ENCODE measurements at places on chromosomes 5 and 9. TPM values are rescaled to one million over a fixed set of nuclear protein-coding genes. Genes with fewer than 3 reads are reported as not detected.

GRCh38 chr5:74581988-74582365 is 58.6 kb downstream of the ENC1 start:
- no peak for DNase-seq
- H3K27me3 ChIP-seq = no peaks in the 10 kb centered on the region
- H3K27ac ChIP-seq = no peak overlapping the region

The GDF9 gene
- total RNA-seq = 0.93 TPM

GRCh38 chr5:128532127-128532526 is 5.9 kb downstream of the FBN2 start:
- peaks cover 8% of the 10 kb centered on the region for H3K27me3 ChIP-seq
- no peak overlapping the region for H3K4me3 ChIP-seq
- peaks cover 30% of the 10 kb centered on the region for H3K36me3 ChIP-seq
- H3K4me1 ChIP-seq = peaks cover 40% of the 10 kb centered on the region

GRCh38 chr5:60916646-60917045 is 28.2 kb downstream of the ERCC8 start:
- no peak overlapping the region for H3K4me3 ChIP-seq
- no peak overlapping the region for H3K27ac ChIP-seq
- H3K27me3 ChIP-seq = no peaks in the 10 kb centered on the region
- no peak for DNase-seq

The ACTBL2 gene
- 0.07 TPM for total RNA-seq

DNA sequence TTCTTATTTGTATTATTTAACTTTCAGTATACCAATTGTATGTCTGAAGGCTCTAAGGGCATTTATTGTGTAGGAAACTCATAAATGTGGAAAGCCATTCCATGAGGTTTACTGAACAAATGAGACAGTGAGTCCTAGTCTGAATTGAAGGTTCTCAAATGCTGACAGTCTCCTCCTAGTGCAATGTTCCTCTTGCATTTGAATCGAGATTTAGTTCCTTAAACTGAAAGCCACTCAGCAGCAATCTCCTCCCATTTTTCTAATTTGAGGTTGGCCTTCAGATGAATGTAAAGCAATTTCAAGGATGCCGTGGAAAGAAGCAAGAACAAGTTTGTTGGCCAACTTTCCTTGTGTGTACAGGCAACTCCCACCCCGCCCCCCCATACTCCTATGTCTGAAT is 493.2 kb upstream of the KLF4 start:
- no peak for DNase-seq
- H3K27me3 ChIP-seq = no peaks in the 10 kb centered on the region
- no peak overlapping the region for H3K4me3 ChIP-seq
- no peaks in the 10 kb centered on the region for H3K4me1 ChIP-seq
- no peak overlapping the region for H3K27ac ChIP-seq

The SERF1A gene
- 23.3 TPM for total RNA-seq

GRCh38 chr9:113583511-113584427 is 120.2 kb downstream of the RGS3 start:
- peaks cover 16% of the 10 kb centered on the region for H3K4me1 ChIP-seq
- peaks cover 10% of the 10 kb centered on the region for H3K36me3 ChIP-seq
- H3K27me3 ChIP-seq = no peaks in the 10 kb centered on the region
- H3K27ac ChIP-seq = no peak overlapping the region

- no peak for DNase-seq
- peaks cover 6% of the 10 kb centered on the region for H3K4me1 ChIP-seq
- H3K27ac ChIP-seq = no peak overlapping the region
Observed at GRCh38 chr9:133258061-133259015, 16.7 kb downstream of the ABO start.

DNA sequence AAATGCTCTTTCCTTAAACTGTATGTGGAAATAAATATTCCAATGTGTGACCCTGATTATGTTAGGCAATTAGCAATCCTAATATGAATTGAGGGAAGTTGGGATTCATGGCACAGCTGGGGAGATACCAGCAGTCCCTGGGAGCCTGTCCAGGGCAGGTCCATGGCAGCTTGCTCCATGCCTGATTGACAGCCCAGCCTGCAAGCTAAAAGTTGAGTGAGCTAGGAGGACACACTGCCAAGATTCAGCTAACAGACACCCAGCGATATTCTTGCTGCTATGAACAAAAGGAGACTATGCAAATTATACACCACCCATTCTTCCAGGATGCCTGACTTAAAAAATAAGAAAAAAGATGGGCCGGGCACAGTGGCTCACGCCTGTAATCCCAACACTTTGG is 6.2 kb downstream of the TGFBI start:
- no peak overlapping the region for H3K4me3 ChIP-seq
- H3K27me3 ChIP-seq = peaks cover 6% of the 10 kb centered on the region
- peaks cover 48% of the 10 kb centered on the region for H3K4me1 ChIP-seq
- H3K36me3 ChIP-seq = peaks cover 21% of the 10 kb centered on the region
- DNase-seq = no peak
- no peak overlapping the region for H3K27ac ChIP-seq

- DNase-seq = no peak
- peaks cover 83% of the 10 kb centered on the region for H3K27me3 ChIP-seq
- H3K36me3 ChIP-seq = no peaks in the 10 kb centered on the region
- H3K4me1 ChIP-seq = no peaks in the 10 kb centered on the region
Observed at GRCh38 chr5:133688391-133688790, 76.0 kb upstream of the FSTL4 start.

The SGCD gene
- total RNA-seq = 5.3 TPM

DNA sequence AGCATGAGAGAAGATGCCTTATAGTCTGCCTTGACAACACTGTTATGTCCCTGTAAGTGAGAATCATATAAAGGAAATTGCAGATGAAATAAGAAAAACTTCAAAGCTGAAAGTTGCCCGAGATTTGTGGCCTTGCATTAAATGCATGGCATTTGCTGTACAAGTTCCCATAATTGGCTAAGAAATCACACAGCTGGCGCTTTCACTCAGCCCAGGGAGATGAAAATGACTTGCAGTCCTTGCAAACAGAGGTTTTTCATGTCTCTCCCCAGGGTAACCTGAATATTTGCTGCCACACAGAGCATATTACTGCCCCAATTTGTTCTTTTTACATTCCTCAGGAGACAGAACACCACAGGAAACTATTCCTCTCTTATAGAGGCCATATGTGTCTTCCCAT is 174.8 kb downstream of the FAM114A2 start:
- DNase-seq = no peak
- H3K27me3 ChIP-seq = no peaks in the 10 kb centered on the region
- H3K4me1 ChIP-seq = peaks cover 10% of the 10 kb centered on the region
- H3K36me3 ChIP-seq = no peaks in the 10 kb centered on the region
- H3K27ac ChIP-seq = no peak overlapping the region

- H3K4me3 ChIP-seq = peak overlapping the region; percentile 56
- H3K27me3 ChIP-seq = no peaks in the 10 kb centered on the region
- H3K27ac ChIP-seq = peak overlapping the region; percentile 97
- peaks cover 2% of the 10 kb centered on the region for H3K36me3 ChIP-seq
Observed at GRCh38 chr9:693201-694091, 148.1 kb upstream of the DMRT1 start.

DNA sequence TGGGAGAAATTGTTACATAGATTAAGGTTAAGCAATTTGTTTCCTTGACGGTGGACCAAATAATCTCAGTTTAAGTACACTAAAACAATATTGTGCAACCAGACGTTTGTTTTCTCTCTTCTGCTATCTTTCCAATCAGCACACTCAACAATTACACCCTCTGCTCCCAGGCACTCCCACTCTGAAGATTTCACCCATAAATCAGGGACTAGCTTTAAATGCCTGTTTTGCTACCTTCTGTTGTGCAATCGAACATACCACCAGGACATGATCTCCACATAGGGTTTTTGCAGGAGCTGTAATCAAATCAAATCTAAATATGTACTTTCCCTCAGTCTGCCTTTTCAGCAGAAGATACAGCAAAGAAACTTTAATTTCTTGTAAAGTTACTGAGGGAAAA is 405.8 kb upstream of the TLE4 start:
- no peak for DNase-seq
- H3K27ac ChIP-seq = peak overlapping the region; percentile 68
- H3K36me3 ChIP-seq = peaks cover 3% of the 10 kb centered on the region
- H3K4me1 ChIP-seq = peaks cover 28% of the 10 kb centered on the region
- no peak overlapping the region for H3K4me3 ChIP-seq
- H3K27me3 ChIP-seq = peaks cover 19% of the 10 kb centered on the region

DNA sequence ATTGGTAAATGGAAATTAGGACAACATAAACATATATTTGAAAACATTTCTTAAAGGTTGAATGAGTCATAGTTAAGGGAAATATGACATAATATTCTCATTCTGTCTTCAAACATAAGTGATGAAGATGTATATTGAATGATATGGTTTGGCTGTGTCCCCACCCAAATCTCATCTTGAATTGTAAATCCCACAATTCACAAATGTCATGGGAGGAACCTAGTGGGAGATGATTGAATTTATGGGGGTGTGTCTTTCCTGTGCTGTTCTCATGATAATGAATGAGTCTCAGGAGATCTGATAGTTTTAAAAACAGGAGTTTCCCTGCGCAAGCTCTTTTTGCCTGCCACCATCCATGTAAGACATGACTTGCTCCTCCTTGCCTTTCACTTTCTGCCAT is 104.4 kb upstream of the MPDZ start:
- no peak overlapping the region for H3K4me3 ChIP-seq
- no peak for DNase-seq
- H3K4me1 ChIP-seq = peaks cover 13% of the 10 kb centered on the region
- no peak overlapping the region for H3K27ac ChIP-seq

GRCh38 chr5:172123269-172123692 is 64.7 kb downstream of the STK10 start:
- DNase-seq = peak; percentile 52
- H3K36me3 ChIP-seq = peaks cover 5% of the 10 kb centered on the region
- no peaks in the 10 kb centered on the region for H3K27me3 ChIP-seq
- H3K4me1 ChIP-seq = no peaks in the 10 kb centered on the region
- H3K27ac ChIP-seq = no peak overlapping the region
- H3K4me3 ChIP-seq = no peak overlapping the region

The EDIL3 gene
- 51.3 TPM for total RNA-seq

DNA sequence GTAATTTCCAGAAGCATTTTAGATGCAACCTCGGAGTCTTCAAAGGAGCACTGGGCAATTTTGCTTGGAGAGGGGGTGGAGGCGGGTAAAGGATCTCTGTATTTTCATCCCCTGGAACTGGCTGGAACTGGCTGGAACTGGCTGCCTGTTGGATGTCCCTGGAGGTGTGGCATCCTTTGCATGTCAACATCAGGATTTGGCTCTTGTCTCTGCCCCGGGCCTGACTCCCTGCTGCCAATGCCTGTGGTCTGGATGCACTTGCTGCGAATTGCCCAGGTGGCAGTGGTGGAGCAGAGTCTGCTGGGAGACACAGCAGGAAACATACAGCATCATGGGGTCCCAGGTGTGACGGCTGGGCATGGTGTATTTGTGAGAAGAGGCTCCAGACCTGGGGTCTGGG is 391.3 kb downstream of the GADD45G start:
- DNase-seq = no peak
- no peaks in the 10 kb centered on the region for H3K27me3 ChIP-seq
- H3K36me3 ChIP-seq = no peaks in the 10 kb centered on the region
- no peak overlapping the region for H3K4me3 ChIP-seq

DNA sequence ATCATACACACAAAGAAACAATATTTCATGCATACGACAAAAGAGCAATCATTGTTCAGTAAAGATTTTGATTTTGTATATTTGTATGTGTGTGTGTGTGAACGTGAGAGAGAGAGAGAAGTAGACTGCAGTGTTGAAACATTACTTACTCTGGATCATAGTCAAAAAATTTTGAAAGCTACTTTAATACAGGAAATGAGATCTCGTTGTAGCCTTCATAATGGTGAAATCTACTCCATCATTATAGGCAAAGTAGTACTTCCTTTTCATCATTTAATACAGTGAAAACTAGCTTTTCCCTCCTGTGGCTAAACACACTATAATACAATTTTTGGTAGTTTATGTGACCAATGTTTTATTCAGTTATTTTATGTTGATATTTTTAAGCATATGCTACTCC is 1427.7 kb upstream of the C9orf72 start:
- H3K4me3 ChIP-seq = no peak overlapping the region
- no peaks in the 10 kb centered on the region for H3K4me1 ChIP-seq
- H3K27me3 ChIP-seq = peaks cover 5% of the 10 kb centered on the region
- H3K36me3 ChIP-seq = no peaks in the 10 kb centered on the region

The HTR4 gene
- total RNA-seq = 0.27 TPM

DNA sequence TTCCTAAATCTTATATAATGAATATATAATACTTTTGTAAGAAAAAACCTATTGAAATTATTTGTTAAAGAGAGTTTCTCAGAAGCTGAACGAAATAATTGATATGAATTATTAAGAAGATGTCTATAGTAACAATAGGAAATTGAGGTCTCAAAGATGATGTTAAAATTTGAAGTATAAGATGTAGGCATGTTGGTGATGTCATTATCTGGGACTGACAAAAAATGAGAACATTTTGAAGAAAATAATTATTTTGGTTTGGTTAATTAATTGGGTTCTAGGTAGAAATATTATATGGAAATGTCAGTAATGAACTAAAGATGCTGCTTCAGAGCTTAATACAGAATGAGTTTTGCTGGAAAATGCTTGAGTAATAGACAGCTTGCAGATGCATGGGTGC is 501.4 kb upstream of the ST8SIA4 start:
- no peak overlapping the region for H3K4me3 ChIP-seq
- H3K36me3 ChIP-seq = no peaks in the 10 kb centered on the region
- H3K4me1 ChIP-seq = no peaks in the 10 kb centered on the region
- H3K27ac ChIP-seq = no peak overlapping the region
- H3K27me3 ChIP-seq = peaks cover 6% of the 10 kb centered on the region

The MYOZ3 gene
- total RNA-seq = 8.5 TPM

GRCh38 chr5:98368141-98368540 is 405.3 kb upstream of the RGMB start:
- H3K4me1 ChIP-seq = no peaks in the 10 kb centered on the region
- H3K36me3 ChIP-seq = no peaks in the 10 kb centered on the region
- H3K27me3 ChIP-seq = no peaks in the 10 kb centered on the region
- H3K4me3 ChIP-seq = no peak overlapping the region

GRCh38 chr5:124658867-124659557 is 87.4 kb downstream of the ZNF608 start:
- no peak overlapping the region for H3K4me3 ChIP-seq
- H3K36me3 ChIP-seq = no peaks in the 10 kb centered on the region
- peaks cover 61% of the 10 kb centered on the region for H3K4me1 ChIP-seq
- H3K27ac ChIP-seq = peak overlapping the region; percentile 66

GRCh38 chr5:170275376-170275994 is 22.1 kb downstream of the LCP2 start:
- no peak for DNase-seq
- no peaks in the 10 kb centered on the region for H3K36me3 ChIP-seq
- no peak overlapping the region for H3K4me3 ChIP-seq
- no peak overlapping the region for H3K27ac ChIP-seq

The SH3RF2 gene
- total RNA-seq = 2.2 TPM

The NUTM2G gene
- not detected for total RNA-seq

- no peak overlapping the region for H3K27ac ChIP-seq
- DNase-seq = no peak
- no peak overlapping the region for H3K4me3 ChIP-seq
- no peaks in the 10 kb centered on the region for H3K36me3 ChIP-seq
Observed at GRCh38 chr5:89449392-89450148, 566.6 kb upstream of the MEF2C start.

GRCh38 chr9:91298311-91298710 is 63.4 kb downstream of the AUH start:
- peaks cover 27% of the 10 kb centered on the region for H3K36me3 ChIP-seq
- DNase-seq = no peak
- H3K4me3 ChIP-seq = no peak overlapping the region
- peak overlapping the region; percentile 86 for H3K27ac ChIP-seq
- no peaks in the 10 kb centered on the region for H3K27me3 ChIP-seq

The C9 gene
- total RNA-seq = not detected
